CD8-positive, alpha-beta memory T cell (primary cell): ENCODE measurements at places on chromosomes 4 and X.

DNA sequence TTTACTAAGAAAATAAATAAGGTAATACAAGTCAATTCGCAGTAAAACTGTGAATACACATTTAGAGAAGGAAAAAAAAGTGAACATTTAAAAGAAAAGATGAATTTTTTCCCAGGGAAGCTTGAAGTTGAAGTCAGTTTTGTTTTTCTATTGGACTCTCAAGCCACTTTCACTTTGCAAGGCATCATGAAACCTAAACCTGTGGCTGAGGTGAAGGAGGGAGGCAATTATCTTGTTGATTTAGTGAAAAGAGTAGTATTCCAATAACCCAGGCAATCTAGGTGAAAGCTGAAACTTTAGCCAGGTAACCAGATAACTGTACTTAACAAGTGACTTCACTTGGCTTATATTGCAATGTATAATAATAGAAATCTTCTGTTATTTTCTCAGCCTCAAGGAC lies 138.6 kb downstream of the HDX start:
- no peak overlapping the region for H3K4me3 ChIP-seq
- H3K27me3 ChIP-seq, result no peaks in the 10 kb centered on the region
- no peaks in the 10 kb centered on the region for H3K36me3 ChIP-seq
- H3K27ac ChIP-seq, result no peak overlapping the region

GRCh38 chrX:129614481-129615255 lies 40.1 kb downstream of the APLN start:
- no peak overlapping the region for H3K27ac ChIP-seq
- H3K4me3 ChIP-seq, result no peak overlapping the region
- H3K4me1 ChIP-seq, result no peaks in the 10 kb centered on the region
- H3K36me3 ChIP-seq, result no peaks in the 10 kb centered on the region
- DNase-seq, result no peak
- no peaks in the 10 kb centered on the region for H3K27me3 ChIP-seq

DNA sequence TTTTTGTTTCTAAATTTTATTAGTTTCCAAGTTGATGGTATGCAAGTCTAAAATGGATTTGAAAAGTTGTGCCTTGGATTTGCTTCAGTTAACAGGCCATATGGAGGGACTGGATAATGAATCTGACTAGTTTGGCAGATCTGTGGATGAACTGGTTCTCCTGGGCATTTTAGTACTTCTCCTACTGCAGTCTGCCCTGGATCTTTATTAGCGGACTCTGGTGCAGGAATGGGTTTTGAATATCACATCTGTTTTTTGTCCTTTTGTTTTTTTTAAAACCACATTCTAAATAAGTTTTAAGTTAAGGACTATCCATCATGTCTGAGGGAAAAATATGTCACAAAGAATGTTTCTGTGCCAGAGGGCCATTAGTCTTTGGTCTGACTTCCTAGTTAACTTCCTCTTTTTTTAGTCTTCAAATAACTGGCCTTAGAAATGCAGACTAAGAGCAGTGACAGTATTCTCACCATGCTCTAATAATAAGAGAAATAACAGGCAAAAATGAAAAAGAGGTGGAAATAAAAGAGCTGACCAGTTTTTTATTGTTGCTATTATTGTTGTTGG lies 13.9 kb upstream of the DCK start:
- H3K36me3 ChIP-seq, result no peaks in the 10 kb centered on the region
- no peaks in the 10 kb centered on the region for H3K4me1 ChIP-seq
- H3K4me3 ChIP-seq, result no peak overlapping the region

DNA sequence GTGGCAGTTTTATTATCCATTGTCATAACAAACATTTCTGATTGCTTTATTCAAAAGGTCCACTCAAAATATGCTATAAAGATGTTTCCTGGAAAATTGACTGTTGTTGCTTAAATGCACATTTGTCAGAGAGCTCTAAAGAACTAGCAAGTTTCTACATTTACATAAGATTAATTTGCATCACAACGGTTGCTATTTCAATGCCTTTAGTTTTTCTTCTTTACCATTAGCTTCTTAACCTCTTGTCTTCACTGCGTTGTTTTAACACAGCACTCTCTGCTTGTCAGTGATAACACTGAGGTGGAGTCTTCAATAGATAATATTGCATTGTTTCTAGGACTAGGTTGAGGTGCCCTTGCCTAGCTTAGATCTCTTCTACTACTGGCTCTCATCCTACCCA lies 76.7 kb upstream of the GALNT7 start:
- no peak for DNase-seq
- no peaks in the 10 kb centered on the region for H3K36me3 ChIP-seq
- no peak overlapping the region for H3K4me3 ChIP-seq
- H3K27ac ChIP-seq, result no peak overlapping the region

DNA sequence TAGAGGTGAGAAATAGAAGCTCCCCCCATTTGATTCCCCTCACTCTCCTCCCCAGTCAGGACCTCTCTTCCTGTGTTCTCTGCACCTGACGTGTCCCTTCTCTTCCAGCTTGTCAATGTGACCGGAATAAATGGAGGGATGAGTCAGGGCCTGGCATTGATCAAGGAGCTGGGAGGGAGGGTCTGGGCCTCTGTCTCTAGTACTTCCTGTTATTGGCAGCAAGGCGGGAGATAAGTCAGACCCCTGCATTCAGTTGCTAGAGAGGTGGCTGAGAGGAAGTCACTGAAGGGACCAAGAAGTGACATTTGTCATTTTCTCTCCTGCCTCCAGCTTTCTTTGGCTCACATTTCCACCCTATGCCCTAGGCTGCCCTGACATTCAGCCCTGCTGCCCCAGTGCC lies 35.1 kb upstream of the ZNF41 start:
- peaks cover 4% of the 10 kb centered on the region for H3K4me1 ChIP-seq
- H3K27me3 ChIP-seq, result no peaks in the 10 kb centered on the region
- H3K4me3 ChIP-seq, result no peak overlapping the region
- DNase-seq, result no peak

DNA sequence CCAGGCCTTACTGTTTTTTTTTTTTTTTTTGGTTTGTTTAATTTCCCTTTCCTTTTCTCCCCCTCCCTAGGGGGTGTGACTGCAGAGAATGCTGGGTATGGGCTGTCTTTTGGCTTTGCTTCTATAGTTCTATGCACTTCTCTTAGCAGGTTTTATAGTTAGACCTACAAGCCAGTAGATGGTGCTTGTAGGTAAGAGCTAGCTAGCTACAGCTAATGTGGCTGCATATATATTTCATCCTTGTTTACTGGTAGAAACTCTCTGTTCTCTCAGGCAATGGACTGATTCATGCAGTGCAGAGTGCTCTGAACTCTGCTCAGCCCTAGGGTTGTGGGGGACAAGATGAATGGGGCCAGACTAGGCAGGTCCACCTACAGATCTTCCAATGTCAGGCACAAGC lies 246.4 kb downstream of the SH2D1A start:
- no peaks in the 10 kb centered on the region for H3K27me3 ChIP-seq
- no peaks in the 10 kb centered on the region for H3K4me1 ChIP-seq
- H3K27ac ChIP-seq, result no peak overlapping the region
- DNase-seq, result no peak
- H3K4me3 ChIP-seq, result no peak overlapping the region
- no peaks in the 10 kb centered on the region for H3K36me3 ChIP-seq

DNA sequence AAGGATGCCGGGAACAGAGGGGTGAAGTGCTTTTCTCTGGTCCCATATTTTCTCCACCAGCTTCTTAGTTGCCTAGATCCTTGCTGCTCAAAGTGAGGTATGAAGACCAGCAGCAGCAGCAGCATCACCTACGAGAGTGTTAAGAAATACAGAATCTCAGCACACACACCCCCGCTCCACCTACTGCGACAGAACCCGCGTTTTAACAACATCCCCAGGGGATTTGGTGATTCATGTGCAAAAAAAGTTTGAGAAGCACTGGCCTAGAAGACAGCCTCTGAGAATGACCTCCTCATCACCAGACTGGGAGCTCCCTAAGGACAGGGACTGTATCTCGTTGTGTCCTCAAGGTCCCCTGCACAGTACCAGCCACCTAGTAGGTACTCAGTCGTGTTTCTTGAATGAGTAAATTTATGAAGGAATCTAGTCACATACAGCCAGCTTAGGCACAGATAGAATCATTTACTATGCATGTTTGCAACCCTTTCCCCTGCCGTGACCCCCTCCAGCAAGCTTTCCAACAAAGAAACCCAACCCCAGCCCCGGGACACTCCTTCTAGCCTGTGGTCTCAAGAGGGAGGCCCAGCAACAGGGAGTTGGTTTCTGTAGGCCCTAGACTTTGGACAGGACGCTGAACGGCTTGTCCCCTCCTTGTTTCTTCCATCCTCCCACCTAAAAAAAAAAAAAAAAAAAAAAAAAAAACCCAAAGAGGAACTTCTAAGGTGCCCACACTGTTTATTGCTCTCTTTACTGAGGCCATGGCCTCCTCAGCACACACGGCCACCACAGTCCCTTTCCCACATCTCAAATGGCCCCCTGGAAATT lies 21.5 kb downstream of the RTL5 start:
- no peaks in the 10 kb centered on the region for H3K27me3 ChIP-seq
- no peak overlapping the region for H3K27ac ChIP-seq
- H3K4me1 ChIP-seq, result peaks cover 2% of the 10 kb centered on the region

- no peaks in the 10 kb centered on the region for H3K27me3 ChIP-seq
- H3K4me1 ChIP-seq, result no peaks in the 10 kb centered on the region
- no peak overlapping the region for H3K27ac ChIP-seq
- DNase-seq, result no peak
- no peak overlapping the region for H3K4me3 ChIP-seq
These were observed 83.2 kb downstream of the FUNDC1 start for GRCh38 chrX:44459501-44459900.

DNA sequence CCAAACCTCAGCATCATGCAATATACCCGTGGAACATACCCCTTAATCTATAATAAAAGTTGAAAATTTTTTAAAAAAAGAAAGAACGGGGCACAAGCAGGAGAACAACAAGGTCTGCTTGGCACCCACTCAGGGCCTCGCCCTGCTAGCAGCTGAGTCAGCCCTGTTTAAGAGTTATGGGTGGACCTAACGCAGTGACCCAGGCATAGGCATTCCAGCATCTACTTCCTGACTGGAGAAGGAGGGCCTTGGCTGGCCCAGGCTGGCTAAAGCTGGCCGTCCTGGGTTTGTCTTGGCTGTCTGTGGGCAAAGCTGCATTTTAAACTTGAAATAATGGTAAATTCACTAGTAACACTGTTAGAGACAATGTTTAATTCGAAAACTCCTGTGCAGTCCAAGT lies 236.7 kb upstream of the PGRMC2 start:
- no peaks in the 10 kb centered on the region for H3K36me3 ChIP-seq
- H3K4me3 ChIP-seq, result no peak overlapping the region
- DNase-seq, result no peak
- H3K27ac ChIP-seq, result no peak overlapping the region
- H3K4me1 ChIP-seq, result no peaks in the 10 kb centered on the region

DNA sequence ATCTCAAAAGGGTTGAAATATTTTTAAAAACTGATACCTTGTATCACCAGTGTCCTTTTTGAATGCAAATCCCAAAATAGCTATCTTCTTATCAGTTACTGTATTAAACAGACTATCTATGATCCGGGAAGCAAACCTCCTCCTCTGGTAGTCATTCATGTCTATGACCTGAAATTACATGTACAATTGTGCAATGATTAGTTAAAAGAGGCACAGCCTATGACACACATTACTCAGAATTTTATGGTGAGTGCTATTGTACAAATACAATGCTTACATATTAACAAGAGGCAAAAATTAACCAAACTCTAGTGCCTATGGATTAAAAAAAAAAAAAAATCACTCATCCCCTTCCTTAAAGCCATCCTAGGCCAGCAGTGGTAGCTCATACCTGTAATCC lies 21.7 kb downstream of the UGDH start:
- H3K4me3 ChIP-seq, result no peak overlapping the region
- DNase-seq, result no peak
- peaks cover 5% of the 10 kb centered on the region for H3K36me3 ChIP-seq
- no peak overlapping the region for H3K27ac ChIP-seq

DNA sequence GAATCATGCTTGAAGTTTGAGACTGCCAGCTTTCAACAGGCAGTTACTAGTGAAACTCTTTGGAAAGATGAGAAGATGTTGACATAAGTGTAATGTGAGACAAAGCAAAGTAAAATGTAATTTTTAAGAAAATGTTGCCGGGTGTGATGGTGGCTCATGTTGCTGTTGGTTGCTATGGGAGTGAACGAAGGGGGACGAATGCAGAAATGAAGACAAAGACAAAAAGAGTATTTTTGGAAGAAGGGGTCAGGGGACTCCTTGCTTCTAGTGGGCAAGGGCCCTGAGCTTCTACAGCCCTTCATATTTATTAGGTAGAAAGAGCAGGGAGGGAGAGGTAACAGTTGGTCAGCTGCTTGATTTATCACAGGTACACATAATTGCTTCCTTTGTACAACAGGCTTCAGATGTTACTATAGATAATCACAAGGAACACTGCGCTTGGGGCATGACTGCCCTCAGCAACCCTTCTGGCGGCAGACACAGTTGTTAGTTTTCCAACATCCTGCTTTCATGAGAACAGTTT lies 11.9 kb upstream of the UGDH start:
- no peak overlapping the region for H3K27ac ChIP-seq
- no peak overlapping the region for H3K4me3 ChIP-seq
- no peak for DNase-seq

DNA sequence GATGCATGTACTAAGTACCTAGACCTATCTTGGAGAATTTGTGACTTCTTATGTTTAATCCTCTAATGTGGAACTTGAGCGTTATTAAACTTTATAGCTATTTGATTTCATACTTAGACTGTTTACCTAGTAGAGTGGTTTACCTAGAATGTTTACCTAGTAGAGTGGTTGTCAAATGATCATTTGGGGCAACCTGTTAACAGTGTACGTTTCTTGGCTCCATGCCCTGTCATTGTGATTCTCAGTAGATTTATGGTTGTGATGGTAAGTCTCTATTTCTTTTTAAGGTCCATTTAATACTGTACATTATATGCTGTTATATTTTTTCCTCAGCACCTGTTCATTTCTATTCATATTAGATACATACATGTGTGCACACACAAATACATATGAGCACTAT lies 233.0 kb upstream of the MAD2L1 start:
- no peak overlapping the region for H3K27ac ChIP-seq
- H3K4me1 ChIP-seq, result no peaks in the 10 kb centered on the region
- H3K27me3 ChIP-seq, result no peaks in the 10 kb centered on the region

GRCh38 chr4:20394512-20394911 lies 142.8 kb downstream of the SLIT2 start:
- H3K27me3 ChIP-seq, result no peaks in the 10 kb centered on the region
- no peaks in the 10 kb centered on the region for H3K36me3 ChIP-seq
- no peaks in the 10 kb centered on the region for H3K4me1 ChIP-seq
- no peak overlapping the region for H3K4me3 ChIP-seq
- no peak overlapping the region for H3K27ac ChIP-seq
